ENCODE measurements at places on chromosomes 16 and 17. TPM values are rescaled to one million over a fixed set of nuclear protein-coding genes. Genes with fewer than 3 reads are reported as not detected.

ABCA9 gene
- total RNA-seq = 15.0 TPM

C17orf113 gene
- total RNA-seq = 3.9 TPM

NGFR gene
- 2.3 TPM for total RNA-seq

WFDC1 gene
- total RNA-seq = 2.1 TPM

PMP22 gene
- total RNA-seq = 81.0 TPM

DLG4 gene
- total RNA-seq = 11.0 TPM

CARD14 gene
- total RNA-seq = 2.3 TPM

TRPV3 gene
- 5.8 TPM for total RNA-seq

UNC119 gene
- total RNA-seq = 14.4 TPM

MYBBP1A gene
- total RNA-seq = 45.4 TPM

SKAP1 gene
- 3.5 TPM for total RNA-seq

CCR7 gene
- total RNA-seq = 2.5 TPM

All from ovary (tissue), 10 donors.